ENCODE measurements at places on chromosomes 2 and 18. TPM values are rescaled to one million over a fixed set of nuclear protein-coding genes. Genes with fewer than 3 reads are reported as not detected.

- DNase-seq = no peak
Observed at GRCh38 chr2:111946294-111947114, 48.1 kb downstream of the MERTK start.

GRCh38 chr18:44683556-44683955 is 2.9 kb downstream of the SETBP1 start:
- no peak for DNase-seq

GRCh38 chr18:10038268-10038667 is 124.5 kb downstream of the VAPA start:
- no peak for DNase-seq

DNA sequence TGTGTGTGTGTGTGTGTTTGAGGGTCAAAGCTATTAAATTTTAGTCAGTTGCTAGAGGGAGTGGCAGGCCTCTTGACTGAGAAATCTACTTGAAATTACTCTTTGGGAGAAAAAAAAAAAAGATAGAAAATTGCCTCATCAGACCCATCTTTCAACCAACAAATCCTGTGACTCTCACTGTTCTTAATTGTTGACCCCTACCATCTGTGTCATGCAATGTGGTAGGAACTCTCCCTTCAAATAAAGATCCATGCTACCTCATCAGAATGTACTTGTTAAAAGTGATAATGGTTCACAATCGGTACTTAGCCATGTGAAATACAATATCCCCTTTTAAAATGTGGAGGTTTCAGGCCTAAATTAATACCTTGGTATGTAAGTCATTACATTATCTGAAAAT is 670.8 kb upstream of the FANCL start:
- no peak for DNase-seq

DNA sequence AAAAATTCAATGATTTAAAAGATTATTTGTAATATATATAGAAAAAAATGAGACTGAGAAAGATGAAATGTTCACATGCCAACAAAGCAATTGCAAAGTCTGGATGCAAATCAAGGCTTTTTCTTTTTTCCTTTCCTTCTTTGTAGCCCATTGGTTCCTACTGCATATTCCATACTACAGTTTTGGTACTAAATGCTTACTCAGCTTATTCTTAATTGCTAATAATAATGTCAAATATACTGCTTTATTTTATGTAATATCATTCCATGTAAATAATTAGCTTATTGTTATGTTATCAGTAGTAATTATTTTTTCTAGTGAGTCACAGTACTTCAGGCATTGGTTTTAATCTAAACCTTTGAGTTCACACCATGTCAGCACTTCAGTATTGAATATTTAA is 407.4 kb upstream of the LRRTM1 start:
- no peak for DNase-seq

Gene SRD5A2
- total RNA-seq = not detected

Gene CHRNG
- not detected for total RNA-seq

Gene GKN2
- not detected for total RNA-seq
